SK-N-SH treated with all-trans-retinoic acid at 6 μM for 48 hours (cell line): ENCODE measurements at places on chromosomes 3 and 15.
A peak's percentile ranks its signal among the peaks of the same experiment; 100 is the strongest.

GRCh38 chr3:151203051-151203420 lies at the start of gene GPR171:
Gene GPR171, minus strand, starts transcription at chr3:151203216. Its CDS starts 3,830 bp downstream, at chr3:151199386.
- no peak for ATAC-seq

DNA sequence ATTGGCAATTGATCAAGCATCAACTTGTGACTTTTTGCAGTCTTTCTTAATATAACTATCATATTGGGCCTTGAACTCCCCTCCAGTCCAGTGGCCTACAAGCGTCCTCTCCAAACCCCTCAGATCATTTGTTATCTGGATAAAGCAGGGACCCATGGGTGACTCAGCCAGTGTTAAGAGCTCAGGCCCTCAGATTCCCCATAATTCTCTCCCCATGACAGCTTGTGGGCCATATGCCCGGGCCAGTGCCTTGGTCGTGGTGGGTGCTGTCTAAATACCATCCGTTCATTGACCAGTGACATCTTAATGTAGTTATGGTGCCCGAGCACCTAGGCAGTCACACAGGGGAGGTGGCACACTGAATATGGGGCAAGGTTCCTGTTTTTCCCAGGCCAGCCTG lies 18.1 kb downstream of the MCF2L2 start:
- ATAC-seq = no peak

- ATAC-seq = no peak; the same call in 2 of the 3 replicates
Observed at GRCh38 chr3:24197809-24198208, 252.7 kb downstream of the NR1D2 start.

- ATAC-seq = no peak
Observed at GRCh38 chr15:50181201-50181968, 611 bp upstream of the SLC27A2 start.

DNA sequence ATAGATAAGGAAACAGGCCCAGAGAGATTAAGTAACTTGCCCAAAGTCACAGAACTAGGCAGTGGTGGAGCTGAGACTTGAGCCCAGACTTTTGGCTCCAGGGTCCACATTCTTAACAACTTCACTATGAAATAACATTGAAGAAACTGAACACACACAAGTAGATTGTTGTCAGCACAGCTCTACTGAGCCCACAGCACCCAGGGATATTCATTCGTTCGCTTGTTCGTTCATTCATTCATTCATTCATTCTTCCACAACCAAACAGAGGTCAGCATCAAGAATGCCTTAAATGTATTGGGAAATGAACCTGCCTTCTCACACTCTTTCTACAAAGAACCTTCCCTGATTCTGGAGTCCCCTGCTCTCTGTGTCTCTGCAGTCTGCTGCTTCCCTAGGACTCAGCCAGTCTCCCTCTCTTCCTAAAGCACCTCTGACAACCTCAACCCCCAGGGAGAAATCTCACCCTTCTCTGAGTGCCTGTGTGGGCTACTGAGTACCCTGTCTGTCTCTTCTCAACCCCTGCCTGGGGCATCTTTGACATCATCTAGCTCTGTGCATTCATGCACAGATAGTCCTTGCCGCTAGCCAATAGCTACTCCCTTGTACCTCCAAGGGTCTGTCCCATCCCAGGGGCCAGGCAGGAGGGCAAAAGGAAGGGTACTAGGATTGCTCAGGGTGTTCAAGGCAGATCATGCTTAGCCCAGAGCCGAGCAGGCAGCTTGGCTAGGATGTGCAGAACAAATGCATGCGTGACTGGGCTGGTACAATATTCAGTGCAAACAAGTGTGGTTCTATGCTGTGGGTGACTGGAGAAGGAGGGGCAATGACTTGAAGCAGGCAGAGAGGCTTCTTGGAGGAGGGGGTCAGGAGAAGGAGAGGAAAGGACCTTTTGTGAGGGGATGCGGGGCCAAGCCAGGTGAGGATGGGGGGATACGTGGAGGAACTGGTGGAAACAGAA lies 3.4 kb downstream of the LINGO1 start:
- ATAC-seq = no peak

GRCh38 chr3:143070977-143071551 lies 48.5 kb upstream of the CHST2 start:
- peak; percentile 70 for ATAC-seq

- no peak for ATAC-seq
Observed at GRCh38 chr15:88179562-88179961, 77.0 kb downstream of the NTRK3 start.

DNA sequence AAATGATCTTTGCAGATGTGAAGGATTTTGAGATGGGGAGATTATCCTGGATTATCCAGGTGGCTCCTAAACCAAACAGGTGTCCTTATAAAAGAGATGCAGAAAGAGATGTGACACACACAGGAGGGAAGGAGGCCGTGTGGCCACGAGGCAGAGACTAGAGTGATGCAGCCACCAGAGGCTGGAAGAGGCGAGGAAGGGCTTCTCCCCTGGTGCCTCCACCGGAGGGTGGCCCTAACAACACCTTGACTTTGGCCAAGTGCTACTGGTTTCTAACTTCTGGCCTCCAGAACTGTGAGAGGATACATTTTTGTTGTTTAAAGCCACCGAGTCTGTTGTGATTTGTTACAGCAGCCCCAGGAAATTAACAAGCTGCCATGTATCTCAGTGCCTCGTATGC lies 127.1 kb downstream of the ASB7 start:
- ATAC-seq = no peak
